ENCODE measurements at places on chromosomes 7 and 10. TPM values are rescaled to one million over a fixed set of nuclear protein-coding genes. Genes with fewer than 3 reads are reported as not detected.

Gene NKX2-3
- total RNA-seq: not detected

Gene SYNPO2L
- not detected for total RNA-seq

Gene AGMO
- not detected for total RNA-seq

Gene CLEC2L
- not detected for total RNA-seq

Gene ARHGEF5
- total RNA-seq: 8.2 TPM

Gene CHST3
- not detected for total RNA-seq

Gene CPA4
- 0.22 TPM for total RNA-seq

Gene GJC3
- total RNA-seq: not detected

Gene NXPH1
- not detected for total RNA-seq

Gene AIFM2
- total RNA-seq: 11.3 TPM

Gene TEX47
- not detected for total RNA-seq

Gene GARIN1A
- 1.8 TPM for total RNA-seq

Gene LRRD1
- 0.19 TPM for total RNA-seq

Gene MAP3K8
- total RNA-seq: 33.7 TPM

Data from activated T-helper 17 cell treated with anti-CD3 and anti-CD28 coated beads, Interleukin-2, amount 50 U/mL, for 72 hours (primary cell).